ENCODE measurements at places on chromosomes 4 and X.

- no peak overlapping the region for H3K27ac ChIP-seq
- H3K4me1 ChIP-seq, result no peaks in the 10 kb centered on the region
- no peaks in the 10 kb centered on the region for H3K27me3 ChIP-seq
- no peaks in the 10 kb centered on the region for H3K36me3 ChIP-seq
- no peak for DNase-seq
- no peak overlapping the region for H3K4me3 ChIP-seq
Observed at GRCh38 chrX:119419898-119420297, 20.8 kb downstream of the SLC25A43 start.

- H3K36me3 ChIP-seq, result no peaks in the 10 kb centered on the region
- peak overlapping the region; percentile 31 for H3K27ac ChIP-seq
- peak overlapping the region; percentile 67 for H3K4me3 ChIP-seq
- peaks cover 8% of the 10 kb centered on the region for H3K4me1 ChIP-seq
Observed at GRCh38 chr4:146243141-146243882, 29.0 kb downstream of the REELD1 start.

DNA sequence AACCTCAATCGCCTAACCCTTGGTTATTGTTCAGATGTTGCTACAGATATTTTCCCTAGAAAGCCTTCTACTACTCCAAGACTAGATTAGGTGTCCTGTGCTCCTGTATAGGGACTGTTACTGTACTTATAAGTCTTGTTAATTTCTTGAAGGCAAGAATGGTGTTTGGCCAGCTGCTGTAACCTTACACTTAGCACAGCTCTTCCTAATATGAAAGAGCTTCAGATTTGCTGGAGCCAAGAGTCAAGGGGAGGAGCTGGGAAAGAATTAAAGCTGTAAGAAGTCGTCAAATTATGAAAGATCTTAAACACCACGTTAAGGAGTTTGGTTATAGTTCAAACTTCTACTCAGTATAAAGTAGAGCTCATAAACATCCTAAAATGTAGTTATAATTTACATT lies 245.9 kb upstream of the TLL1 start:
- no peak overlapping the region for H3K4me3 ChIP-seq
- peaks cover 2% of the 10 kb centered on the region for H3K27me3 ChIP-seq
- H3K36me3 ChIP-seq, result no peaks in the 10 kb centered on the region

DNA sequence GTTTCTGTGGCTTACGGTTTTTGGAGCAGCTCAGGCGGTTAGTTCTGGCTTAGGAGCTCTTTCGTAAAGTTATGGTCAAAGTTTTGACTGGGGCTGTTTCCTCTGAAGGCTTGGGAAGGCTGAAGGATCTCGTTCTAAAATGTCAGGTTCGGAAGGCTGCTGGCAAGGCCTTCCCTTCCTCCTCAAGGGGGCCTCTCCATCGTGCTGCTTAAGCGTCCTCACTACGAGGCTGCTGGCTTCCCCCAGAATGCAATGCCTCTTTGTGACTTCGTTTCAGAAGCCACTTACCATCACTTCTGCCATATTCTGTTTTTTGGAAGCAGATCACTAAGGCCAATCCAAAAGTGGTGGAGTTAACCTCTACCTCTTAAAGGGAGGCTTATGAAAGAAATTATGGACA lies 1196.4 kb upstream of the TENM3 start:
- H3K36me3 ChIP-seq, result no peaks in the 10 kb centered on the region
- H3K4me1 ChIP-seq, result no peaks in the 10 kb centered on the region
- no peak for DNase-seq

DNA sequence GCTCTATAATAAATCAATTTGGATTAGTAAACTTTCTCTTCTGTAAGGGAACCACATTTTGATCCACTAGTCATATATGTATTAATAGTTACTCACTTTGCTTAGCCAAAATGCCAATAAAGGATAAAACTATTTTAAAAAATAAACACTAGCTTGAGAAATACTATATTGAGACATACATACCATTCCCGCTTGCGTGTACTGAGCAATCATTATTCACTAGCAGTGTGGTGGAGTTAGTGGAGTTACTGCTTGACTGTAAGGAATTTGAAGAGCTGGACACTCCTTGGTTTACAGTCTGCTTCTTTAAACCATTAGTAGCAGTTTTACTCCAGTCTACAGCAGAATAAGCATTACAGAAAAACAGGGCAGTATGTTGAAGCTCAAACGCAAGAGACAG lies 10.8 kb upstream of the PHKA2 start:
- DNase-seq, result no peak
- H3K4me1 ChIP-seq, result no peaks in the 10 kb centered on the region
- no peaks in the 10 kb centered on the region for H3K36me3 ChIP-seq
- H3K4me3 ChIP-seq, result no peak overlapping the region
- H3K27me3 ChIP-seq, result peaks cover 3% of the 10 kb centered on the region

GRCh38 chr4:65311120-65311519 lies 359.2 kb downstream of the EPHA5 start:
- no peak overlapping the region for H3K27ac ChIP-seq
- H3K4me1 ChIP-seq, result no peaks in the 10 kb centered on the region
- no peak for DNase-seq
- H3K27me3 ChIP-seq, result no peaks in the 10 kb centered on the region

DNA sequence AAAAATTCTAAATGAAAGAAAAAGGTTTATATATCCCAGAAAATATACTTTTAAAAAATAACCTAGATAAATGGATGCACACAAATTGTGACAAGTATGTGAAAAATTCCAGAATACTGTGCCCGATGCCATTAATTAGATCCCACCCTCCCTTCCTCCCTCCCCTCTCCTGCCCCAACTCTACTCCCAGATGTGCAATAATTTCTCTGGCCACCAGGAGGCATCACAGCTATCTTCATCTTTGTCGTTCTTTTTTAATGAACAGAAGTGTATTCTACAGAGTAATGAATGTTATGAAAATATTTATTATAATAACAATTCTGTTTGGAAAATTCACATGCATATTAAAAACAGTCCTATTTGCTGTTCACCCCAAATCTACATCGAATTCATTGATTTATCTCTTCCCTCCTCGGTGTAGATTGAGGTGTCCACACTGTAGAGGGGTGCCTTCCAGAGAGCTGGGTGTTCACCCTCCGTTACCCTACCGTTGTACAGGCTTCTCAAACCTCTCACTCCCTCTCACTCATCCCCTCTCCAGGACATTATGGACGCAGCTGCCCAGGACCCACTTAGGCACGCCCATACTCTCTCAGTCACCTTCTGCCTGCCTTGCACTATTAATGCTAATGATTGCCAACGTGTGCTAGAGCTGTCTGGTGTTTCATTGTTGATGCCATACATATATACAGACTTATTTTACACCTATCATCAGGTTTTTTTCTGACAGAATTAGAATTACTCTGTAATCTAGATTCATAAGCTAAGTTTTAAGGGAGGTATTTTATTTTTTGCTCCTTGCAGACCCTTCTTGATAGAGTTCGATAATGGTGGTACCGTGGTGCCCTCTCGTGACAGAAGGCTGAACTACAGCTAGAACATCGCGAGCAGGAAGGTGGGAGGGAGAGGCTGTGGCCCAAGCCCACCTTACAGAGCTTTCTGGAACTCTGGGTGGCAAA lies 14.1 kb downstream of the RAB40AL start:
- no peaks in the 10 kb centered on the region for H3K4me1 ChIP-seq
- no peaks in the 10 kb centered on the region for H3K27me3 ChIP-seq
- H3K27ac ChIP-seq, result no peak overlapping the region
- H3K36me3 ChIP-seq, result no peaks in the 10 kb centered on the region
- DNase-seq, result peak; percentile 31
- peak overlapping the region; percentile 54 for H3K4me3 ChIP-seq

DNA sequence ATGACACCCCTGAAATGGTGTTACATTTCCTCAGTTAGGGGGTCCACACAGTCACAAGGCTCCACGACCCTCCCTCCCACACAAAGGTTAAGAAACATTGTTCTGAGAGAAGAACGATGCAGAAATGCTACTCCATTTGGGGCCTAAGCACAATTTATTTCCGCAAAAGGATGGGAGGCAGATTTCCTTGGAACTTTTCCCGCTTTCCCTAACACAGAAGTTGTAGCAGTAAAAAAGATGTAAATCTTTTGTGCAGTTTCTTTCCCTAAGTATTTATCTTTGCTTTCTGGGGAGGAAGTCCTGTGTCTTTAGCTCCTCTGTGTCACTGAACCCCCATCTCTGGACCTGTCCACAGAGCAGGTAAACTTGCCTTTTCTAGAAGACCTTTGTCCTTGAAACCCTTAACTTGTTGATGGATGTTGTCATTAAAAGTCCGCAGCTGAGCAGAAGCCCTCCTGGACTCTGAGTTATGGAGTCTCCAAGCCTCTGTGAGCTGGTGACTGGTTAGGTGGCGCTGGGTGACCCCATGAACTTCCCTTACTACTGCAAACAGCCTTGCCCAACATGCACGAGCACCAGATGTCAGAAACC lies 67.2 kb upstream of the SHISA3 start:
- H3K27ac ChIP-seq, result no peak overlapping the region
- H3K4me3 ChIP-seq, result no peak overlapping the region
- H3K36me3 ChIP-seq, result no peaks in the 10 kb centered on the region
- DNase-seq, result no peak
- H3K27me3 ChIP-seq, result peaks cover 6% of the 10 kb centered on the region

DNA sequence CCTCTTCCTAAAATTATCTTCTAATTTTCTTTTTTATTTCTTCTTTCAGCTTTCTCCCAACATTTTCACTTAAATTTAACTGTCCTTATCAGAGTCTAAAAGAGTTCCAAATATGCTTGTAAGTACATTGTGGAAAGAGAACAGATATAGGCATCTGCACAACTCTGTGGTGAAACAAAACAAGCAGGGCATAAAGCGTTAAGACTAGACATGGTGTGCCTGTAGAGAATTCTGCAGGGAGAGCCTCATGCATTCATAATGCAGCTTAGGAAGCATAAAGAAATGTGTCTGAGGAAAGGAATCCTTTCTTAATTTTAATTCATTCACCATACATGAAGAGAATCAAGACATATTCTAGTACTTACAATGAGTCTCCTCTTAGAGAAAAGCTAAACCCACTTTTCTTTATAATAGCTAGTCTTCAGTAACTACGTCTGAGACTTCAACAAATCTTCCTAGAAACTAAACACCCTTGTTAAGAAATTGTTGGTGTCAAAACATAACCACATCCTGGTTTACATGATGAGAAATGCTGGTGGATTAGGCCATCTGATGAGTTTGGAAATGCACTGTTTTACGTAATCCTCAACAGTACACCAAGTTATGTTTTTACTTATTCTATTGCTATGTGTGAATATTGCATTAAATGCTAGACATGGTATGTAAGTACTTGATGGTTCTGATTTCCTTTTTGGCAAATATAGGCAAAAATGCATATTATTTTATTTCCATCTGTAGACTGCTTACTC lies 307.8 kb upstream of the GIMD1 start:
- no peaks in the 10 kb centered on the region for H3K36me3 ChIP-seq
- H3K27me3 ChIP-seq, result no peaks in the 10 kb centered on the region
- H3K4me1 ChIP-seq, result no peaks in the 10 kb centered on the region
- no peak for DNase-seq

DNA sequence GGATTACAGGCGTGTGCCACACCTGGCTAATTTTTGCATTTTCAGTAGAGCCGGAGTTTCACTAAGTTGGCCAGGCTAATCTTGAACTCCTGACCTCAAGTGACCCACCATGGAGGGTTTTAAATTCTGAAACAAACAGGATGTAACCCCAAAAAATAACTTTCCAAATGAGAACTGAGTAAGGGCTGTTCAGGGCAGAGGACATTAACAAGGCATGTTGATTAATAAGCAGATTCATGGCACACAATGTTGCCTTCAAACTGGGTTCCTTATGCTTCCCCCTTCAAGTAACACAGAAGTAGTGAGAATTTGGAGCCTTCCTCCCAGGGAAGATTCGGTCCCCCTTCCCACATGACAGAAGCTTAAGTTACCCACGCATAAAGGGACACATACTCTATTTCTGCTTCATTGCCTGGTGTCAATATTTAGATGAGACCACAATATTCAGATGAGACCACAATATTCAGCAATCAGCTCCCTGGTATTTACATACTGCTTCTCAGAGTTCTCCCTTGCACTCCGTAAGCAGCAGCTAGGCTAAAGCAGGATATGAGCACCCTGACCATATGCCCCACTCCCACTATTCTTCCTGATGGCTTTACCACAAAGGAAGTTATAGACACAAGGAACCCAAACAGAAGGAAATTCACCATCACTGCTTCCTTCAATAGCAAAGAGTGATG lies 21.4 kb downstream of the GRSF1 start:
- H3K36me3 ChIP-seq, result peaks cover 44% of the 10 kb centered on the region
- no peaks in the 10 kb centered on the region for H3K27me3 ChIP-seq
- no peak overlapping the region for H3K4me3 ChIP-seq
- H3K4me1 ChIP-seq, result peaks cover 11% of the 10 kb centered on the region
- DNase-seq, result no peak

DNA sequence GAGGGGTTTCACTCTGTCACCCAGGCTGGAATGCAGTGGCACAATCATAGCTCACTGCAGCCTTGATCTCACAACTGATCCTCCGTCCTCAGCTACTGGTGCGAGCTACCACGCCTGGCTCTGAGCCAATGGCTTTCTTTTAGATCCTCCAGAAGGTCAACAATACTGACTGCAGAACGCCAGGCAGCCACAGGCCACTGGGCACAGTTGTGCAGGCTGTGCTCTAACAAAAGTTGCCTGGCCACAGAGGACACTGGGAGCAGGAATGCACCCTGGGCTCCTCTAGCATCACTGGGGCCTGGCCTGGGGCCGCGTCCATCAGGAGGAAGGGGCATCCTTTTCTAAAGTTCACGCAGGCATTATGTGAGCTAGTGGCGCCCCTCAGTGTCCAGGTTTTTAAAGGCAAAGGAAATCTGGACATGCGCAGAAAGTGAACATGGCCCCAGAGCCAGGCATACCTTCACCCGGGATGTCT lies 14.9 kb upstream of the PORCN start:
- H3K27ac ChIP-seq, result no peak overlapping the region
- peaks cover 3% of the 10 kb centered on the region for H3K27me3 ChIP-seq
- no peak overlapping the region for H3K4me3 ChIP-seq

DNA sequence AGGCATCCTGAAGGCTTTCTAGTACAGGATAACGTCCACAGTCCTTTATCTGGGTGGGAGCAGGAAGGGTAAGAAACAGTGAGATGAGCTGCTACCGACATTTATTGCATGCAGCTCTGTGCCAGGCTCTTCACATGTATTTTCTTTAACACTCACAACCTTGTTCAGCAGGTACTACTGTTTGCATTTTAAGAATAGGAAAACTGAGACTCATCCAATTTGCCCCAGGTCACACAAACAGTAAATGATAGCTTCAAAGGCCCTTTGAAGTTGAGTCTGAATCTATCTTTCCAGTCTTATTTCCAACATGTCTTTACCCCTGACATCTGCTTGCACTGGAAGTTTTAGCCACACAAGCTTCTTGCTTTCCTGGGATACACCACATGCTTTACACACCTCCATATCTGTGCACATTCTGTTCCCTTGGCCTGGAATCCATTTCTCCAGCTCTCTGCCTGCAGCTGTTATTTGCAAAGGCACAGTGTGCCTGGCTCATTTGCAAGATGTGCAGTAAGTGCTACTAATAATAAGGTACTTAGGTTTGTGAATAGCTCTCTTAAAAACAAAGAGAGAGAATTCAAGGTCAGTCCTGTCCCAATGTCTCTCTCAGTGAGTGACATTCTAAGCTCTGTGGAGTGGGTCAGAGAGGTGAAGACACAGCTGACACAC lies 61.2 kb downstream of the METTL14 start:
- H3K4me1 ChIP-seq, result no peaks in the 10 kb centered on the region
- DNase-seq, result no peak
- H3K27me3 ChIP-seq, result no peaks in the 10 kb centered on the region
- peaks cover 5% of the 10 kb centered on the region for H3K36me3 ChIP-seq
- H3K4me3 ChIP-seq, result no peak overlapping the region

- H3K4me1 ChIP-seq, result no peaks in the 10 kb centered on the region
- H3K27me3 ChIP-seq, result no peaks in the 10 kb centered on the region
- no peak overlapping the region for H3K4me3 ChIP-seq
- no peak for DNase-seq
- H3K36me3 ChIP-seq, result no peaks in the 10 kb centered on the region
Observed at GRCh38 chrX:13967636-13968035, 62.1 kb downstream of the GEMIN8 start.

Data from activated naive CD8-positive, alpha-beta T cell treated with anti-CD3 and anti-CD28 coated beads, Interleukin-2, amount 10 ng/mL, durations not matched to agents 7 days and 5 days (primary cell).